DND-41 (cell line): ENCODE measurements at places on chromosomes 13 and 19.

DNA sequence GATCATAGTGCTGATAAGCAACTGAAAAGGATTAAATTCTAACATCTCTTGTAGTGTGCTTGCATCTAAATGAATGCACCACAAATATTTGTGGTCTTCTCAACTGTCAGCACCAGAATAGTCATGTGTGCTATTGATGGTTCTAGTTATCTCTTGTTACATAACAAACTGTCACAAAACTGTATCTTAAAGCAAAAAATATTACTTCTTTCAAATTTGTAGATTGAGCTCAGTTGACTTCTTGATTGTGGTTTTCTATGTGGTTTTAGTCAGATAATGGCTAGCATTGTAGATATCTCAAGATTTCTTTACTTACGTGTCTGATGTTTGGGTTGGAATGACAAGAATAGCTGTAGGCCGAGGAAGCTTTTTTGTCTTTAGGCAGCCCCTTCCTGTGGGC lies 431.3 kb downstream of the SLITRK6 start:
- H3K27me3 ChIP-seq = no peaks in the 10 kb centered on the region
- DNase-seq = no peak
- H3K4me1 ChIP-seq = peaks cover 17% of the 10 kb centered on the region
- no peak overlapping the region for H3K4me3 ChIP-seq
- no peaks in the 10 kb centered on the region for H3K36me3 ChIP-seq
- peak overlapping the region; percentile 18; the same call in 1 of the 2 replicates for H3K27ac ChIP-seq

DNA sequence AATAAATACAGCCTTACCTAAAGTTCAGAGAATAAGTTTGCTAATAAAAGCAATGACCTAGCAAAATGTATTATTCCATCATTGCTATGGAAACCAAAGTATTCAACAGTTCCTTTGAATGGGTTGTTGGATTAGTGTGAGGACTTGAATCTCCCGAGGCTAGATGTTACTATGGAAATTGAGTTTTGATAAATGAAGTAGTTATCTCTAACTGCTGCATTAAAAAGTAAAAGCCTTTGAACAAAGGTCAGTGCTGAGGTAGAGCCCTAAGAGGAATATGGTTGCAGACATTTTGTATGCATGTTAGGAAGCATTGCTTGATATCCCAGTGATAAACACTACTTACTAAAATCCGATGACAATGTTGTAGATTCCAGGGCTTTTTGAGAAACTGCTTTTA lies 6.2 kb downstream of the KLF5 start:
- no peak for DNase-seq
- no peak overlapping the region for H3K4me3 ChIP-seq
- H3K27ac ChIP-seq = no peak overlapping the region

GRCh38 chr19:11130824-11131455 lies 24.6 kb downstream of the SPC24 start:
- H3K27ac ChIP-seq = no peak overlapping the region
- H3K36me3 ChIP-seq = peaks cover 76% of the 10 kb centered on the region
- H3K27me3 ChIP-seq = no peaks in the 10 kb centered on the region
- H3K4me1 ChIP-seq = no peaks in the 10 kb centered on the region
- peak; percentile 72 for DNase-seq
- no peak overlapping the region for H3K4me3 ChIP-seq

GRCh38 chr19:29540114-29540513 lies 14.3 kb downstream of the VSTM2B start:
- no peaks in the 10 kb centered on the region for H3K4me1 ChIP-seq
- H3K27ac ChIP-seq = no peak overlapping the region
- H3K36me3 ChIP-seq = no peaks in the 10 kb centered on the region
- DNase-seq = no peak
- no peaks in the 10 kb centered on the region for H3K27me3 ChIP-seq
- no peak overlapping the region for H3K4me3 ChIP-seq

- H3K4me3 ChIP-seq = no peak overlapping the region
- no peaks in the 10 kb centered on the region for H3K27me3 ChIP-seq
- no peaks in the 10 kb centered on the region for H3K4me1 ChIP-seq
- H3K27ac ChIP-seq = no peak overlapping the region
These were observed 869.5 kb upstream of the PCDH9 start for GRCh38 chr13:68099631-68100030.

- H3K27ac ChIP-seq = peak overlapping the region; percentile 62
- peak overlapping the region; percentile 61 for H3K4me3 ChIP-seq
- no peaks in the 10 kb centered on the region for H3K27me3 ChIP-seq
- peaks cover 20% of the 10 kb centered on the region for H3K4me1 ChIP-seq
These were observed 13.0 kb downstream of the TMEM160 start for GRCh38 chr19:47035127-47036096.
